Gastrocnemius medialis (tissue), 4 donors: ENCODE measurements at places on chromosomes 7 and 10. TPM values are rescaled to one million over a fixed set of nuclear protein-coding genes. Genes with fewer than 3 reads are reported as not detected.
A peak's percentile ranks its signal among the peaks of the same experiment; 100 is the strongest.

DNA sequence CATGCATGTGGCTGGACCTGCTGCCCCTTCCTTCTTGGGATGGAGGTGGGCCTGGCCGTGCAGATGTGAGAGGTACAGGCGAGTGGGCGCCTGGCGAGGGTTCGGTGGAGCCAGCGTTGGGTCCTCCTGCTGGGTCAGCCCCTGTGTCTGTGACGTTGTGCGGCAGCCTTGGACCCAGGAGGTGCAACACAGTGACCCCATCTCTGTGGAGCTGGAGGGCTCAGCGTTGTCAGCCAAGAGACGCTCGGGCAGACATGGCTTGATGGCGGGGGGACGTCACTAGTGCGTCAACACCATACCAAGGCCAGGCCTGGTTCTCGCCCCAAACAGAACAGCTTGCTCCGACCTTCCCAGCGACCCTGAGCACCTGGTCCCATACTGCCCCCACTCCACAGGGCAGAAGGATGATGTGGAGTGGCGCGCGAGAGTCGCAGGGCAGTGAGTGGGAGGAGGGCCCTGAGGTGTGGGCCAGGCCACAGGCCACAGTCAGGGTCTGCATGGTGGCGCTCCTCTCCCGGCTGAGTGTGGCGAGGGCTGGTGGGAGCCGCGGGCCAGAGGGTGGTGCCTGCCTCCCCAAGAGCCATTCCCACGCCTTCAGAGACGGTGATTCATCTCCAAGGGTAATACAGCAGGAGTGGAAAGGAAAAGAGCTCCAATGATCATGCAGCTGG lies 184.4 kb downstream of the DNAJB6 start:
- no peak for DNase-seq
- H3K4me3 ChIP-seq = no peak overlapping the region
- no peaks in the 10 kb centered on the region for H3K4me1 ChIP-seq
- H3K36me3 ChIP-seq = no peaks in the 10 kb centered on the region

GRCh38 chr7:73850781-73851207 lies 8.5 kb upstream of the METTL27 start:
- H3K27me3 ChIP-seq = no peaks in the 10 kb centered on the region
- H3K27ac ChIP-seq = peak overlapping the region; percentile 56
- H3K4me3 ChIP-seq = no peak overlapping the region
- no peaks in the 10 kb centered on the region for H3K4me1 ChIP-seq
- H3K36me3 ChIP-seq = no peaks in the 10 kb centered on the region
- DNase-seq = no peak

DNA sequence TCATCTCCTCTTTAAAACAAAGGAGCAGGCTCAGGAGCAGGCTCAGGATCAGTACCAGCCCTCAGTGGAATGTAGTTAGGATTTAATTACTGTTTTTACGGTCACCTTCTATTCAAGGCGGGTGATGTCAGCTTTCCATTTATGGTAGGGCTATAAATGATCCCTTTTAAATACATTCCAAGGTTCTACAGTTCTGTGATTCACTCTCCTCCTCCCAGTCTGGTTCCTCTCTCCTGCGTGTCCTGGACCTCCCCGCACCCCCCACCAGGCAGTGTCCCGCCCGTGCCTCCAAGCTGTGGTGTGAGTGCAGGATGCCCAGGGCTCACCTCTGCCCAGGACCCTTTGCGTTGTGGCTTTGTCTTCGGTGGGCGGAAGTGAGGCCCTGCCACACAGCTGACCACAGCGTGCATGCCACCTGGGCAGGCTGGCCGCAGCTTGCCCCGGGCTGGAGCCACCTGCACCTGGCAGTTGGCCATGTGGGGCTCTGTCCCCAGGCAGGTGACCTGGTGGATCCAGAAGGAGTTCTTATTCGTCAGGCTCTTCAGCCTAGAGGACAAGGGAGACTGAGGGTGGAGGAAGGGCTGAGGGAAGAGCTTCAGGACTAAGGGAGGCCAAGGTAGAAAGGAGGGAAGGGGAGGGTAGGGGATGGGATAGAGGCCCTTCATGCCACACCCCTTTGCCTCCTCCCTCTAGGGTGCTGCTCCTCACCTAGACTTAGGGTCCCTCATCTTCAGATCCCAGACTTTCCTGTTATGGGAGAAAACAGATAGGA lies 9.1 kb downstream of the LOXL4 start:
- H3K4me3 ChIP-seq = no peak overlapping the region
- peaks cover 5% of the 10 kb centered on the region for H3K4me1 ChIP-seq
- no peaks in the 10 kb centered on the region for H3K27me3 ChIP-seq
- no peaks in the 10 kb centered on the region for H3K36me3 ChIP-seq

- H3K27me3 ChIP-seq = no peaks in the 10 kb centered on the region
- no peaks in the 10 kb centered on the region for H3K4me1 ChIP-seq
- no peak overlapping the region for H3K4me3 ChIP-seq
- no peaks in the 10 kb centered on the region for H3K36me3 ChIP-seq
Observed at GRCh38 chr7:94875201-94875600, 32.2 kb upstream of the PPP1R9A start.

DNA sequence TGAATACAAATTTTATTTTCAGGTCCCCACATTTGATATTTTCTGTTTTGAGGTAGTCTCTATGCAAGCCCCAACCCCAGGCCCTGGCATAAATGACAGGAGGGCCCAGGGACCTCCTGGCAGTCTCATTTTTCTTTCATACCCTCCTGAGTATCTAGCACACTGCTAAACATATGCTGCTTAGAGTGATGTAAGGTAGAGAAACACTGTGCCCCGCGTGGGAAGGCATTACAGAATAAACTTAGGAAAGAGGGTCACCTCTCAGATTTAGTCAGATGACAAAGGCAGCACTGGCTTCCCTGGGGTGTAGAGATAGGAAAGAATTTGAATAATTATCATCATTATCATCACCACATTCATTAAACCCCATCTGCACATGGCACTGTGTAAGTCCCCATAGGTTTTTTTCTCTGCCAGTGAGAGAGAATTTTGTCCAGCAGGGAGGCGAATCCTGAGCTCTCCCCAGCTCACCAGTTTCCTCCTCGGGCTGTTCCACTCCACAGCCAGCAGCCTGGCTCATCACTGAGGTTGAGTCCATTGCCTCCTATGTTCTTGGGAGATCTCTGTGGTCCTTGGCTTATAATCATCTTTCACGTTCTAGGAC lies 507.3 kb upstream of the GALNT17 start:
- DNase-seq = no peak
- no peaks in the 10 kb centered on the region for H3K4me1 ChIP-seq
- no peaks in the 10 kb centered on the region for H3K27me3 ChIP-seq

- no peaks in the 10 kb centered on the region for H3K4me1 ChIP-seq
- no peaks in the 10 kb centered on the region for H3K36me3 ChIP-seq
- H3K27ac ChIP-seq = no peak overlapping the region
- no peak overlapping the region for H3K4me3 ChIP-seq
- no peaks in the 10 kb centered on the region for H3K27me3 ChIP-seq
Observed at GRCh38 chr10:48577158-48577557, 27.7 kb downstream of the ARHGAP22 start.

GRCh38 chr10:16436758-16437539 lies at the start of gene PTER:
PTER (plus strand) TSS chr10:16437010; CDS start chr10:16484385, 47,375 bp downstream.
- peak within 1 kb of the TSS; percentile 67 for H3K4me3 ChIP-seq
- H3K27me3 ChIP-seq = no peaks in the 10 kb centered on the region
- H3K4me1 ChIP-seq = peaks cover 41% of the 10 kb centered on the region
- peak within 1 kb of the TSS; percentile 85 for H3K27ac ChIP-seq
- DNase-seq = peak; percentile 95

DNA sequence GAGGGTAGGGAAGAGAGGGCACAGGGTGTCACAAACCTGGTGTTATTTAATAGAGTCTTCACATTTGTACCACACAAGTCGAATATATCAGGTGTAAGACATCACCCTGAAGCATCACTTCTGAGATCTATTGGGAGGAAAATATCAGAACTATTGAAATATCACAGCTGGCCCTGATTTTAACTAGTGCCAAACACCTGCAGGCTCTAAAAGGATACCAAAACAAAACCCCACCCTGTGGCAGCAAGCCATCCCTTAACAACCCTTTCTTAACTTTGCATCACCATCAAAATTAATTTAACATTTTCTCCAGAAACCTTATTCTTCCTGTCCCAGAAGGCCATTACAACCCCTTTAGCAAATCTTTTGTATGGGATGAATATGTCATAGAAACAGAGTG lies 365.4 kb downstream of the SUGCT start:
- H3K36me3 ChIP-seq = no peaks in the 10 kb centered on the region
- no peak overlapping the region for H3K4me3 ChIP-seq
- no peaks in the 10 kb centered on the region for H3K4me1 ChIP-seq
- H3K27me3 ChIP-seq = no peaks in the 10 kb centered on the region
- no peak for DNase-seq
- H3K27ac ChIP-seq = no peak overlapping the region

DNA sequence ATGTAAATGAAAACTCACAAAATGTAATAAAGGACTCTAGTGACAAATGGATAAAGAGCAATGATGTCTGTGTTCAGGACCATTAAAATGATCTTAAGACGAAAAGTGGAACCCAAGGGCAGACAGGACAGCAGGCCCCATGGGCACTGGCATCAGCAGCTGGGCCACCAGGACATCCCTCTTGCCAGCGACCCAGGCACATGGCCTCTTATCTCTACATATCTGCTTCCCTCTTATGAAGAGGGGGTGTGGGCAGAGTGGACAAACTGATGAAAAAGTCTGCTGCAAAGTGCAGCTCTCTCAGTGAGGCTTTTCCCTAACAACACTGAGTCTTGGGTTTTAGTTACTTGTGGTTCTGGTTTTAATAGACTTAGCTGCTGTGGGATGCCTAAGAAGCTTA lies 44.8 kb upstream of the ANKRD1 start:
- peaks cover 32% of the 10 kb centered on the region for H3K4me1 ChIP-seq
- no peaks in the 10 kb centered on the region for H3K36me3 ChIP-seq
- H3K4me3 ChIP-seq = no peak overlapping the region
- no peak for DNase-seq

GRCh38 chr7:3861941-3862340 lies 560.9 kb downstream of the SDK1 start:
- no peaks in the 10 kb centered on the region for H3K27me3 ChIP-seq
- H3K27ac ChIP-seq = no peak overlapping the region
- DNase-seq = peak; percentile 31
- H3K4me1 ChIP-seq = no peaks in the 10 kb centered on the region
- H3K4me3 ChIP-seq = no peak overlapping the region

DNA sequence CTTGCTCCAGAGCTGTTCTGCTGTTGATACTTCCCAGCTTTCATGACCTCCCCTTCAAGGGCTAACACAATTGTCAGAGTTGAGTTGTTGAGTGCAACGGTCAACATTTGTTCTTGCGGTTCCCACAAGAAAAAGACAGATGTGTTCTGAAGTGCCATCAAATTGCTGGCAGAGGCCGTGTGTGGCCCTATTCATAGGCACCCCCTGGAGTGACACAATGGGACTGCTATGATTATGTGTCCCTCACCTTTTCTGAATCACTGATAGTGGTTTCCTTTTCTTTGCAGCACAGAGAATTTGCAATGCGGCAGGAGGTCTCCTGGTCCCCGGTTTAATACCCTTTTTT lies 5.8 kb upstream of the IGFBP1 start:
- peaks cover 12% of the 10 kb centered on the region for H3K27me3 ChIP-seq
- DNase-seq = no peak
- no peaks in the 10 kb centered on the region for H3K4me1 ChIP-seq
- no peaks in the 10 kb centered on the region for H3K36me3 ChIP-seq
- H3K4me3 ChIP-seq = no peak overlapping the region
- H3K27ac ChIP-seq = no peak overlapping the region

GRCh38 chr7:27185854-27186667 lies 1.0 kb upstream of the HOXA11 start:
- peak overlapping the region; percentile 99 for H3K27ac ChIP-seq
- H3K36me3 ChIP-seq = no peaks in the 10 kb centered on the region
- H3K4me1 ChIP-seq = peaks cover 25% of the 10 kb centered on the region
- H3K4me3 ChIP-seq = peak overlapping the region; percentile 73
- DNase-seq = peak; percentile 25

GRCh38 chr7:137488038-137488437 lies 144.5 kb upstream of the PTN start:
- H3K27ac ChIP-seq = no peak overlapping the region
- H3K36me3 ChIP-seq = no peaks in the 10 kb centered on the region
- no peaks in the 10 kb centered on the region for H3K27me3 ChIP-seq

DNA sequence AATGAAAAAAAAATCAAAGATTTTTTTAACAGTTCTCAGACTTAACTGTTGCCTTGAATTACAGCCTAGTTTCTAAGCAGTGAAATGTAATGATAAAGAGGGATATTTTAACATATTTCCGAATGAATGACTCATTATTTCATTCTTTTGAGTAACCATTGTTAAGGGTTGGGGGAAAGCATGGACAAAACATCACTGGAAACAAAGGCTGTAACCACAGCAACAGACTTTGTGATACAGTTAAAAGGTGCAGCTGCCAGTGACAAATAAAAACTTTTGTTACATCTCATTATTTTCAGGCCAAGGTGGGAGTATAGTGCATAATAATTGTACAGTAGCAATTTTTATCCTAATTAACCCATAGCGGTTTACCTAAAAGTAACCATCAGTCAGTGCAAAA lies 172.6 kb downstream of the LRRTM3 start:
- H3K27me3 ChIP-seq = no peaks in the 10 kb centered on the region
- no peak overlapping the region for H3K4me3 ChIP-seq
- no peaks in the 10 kb centered on the region for H3K36me3 ChIP-seq
- no peak overlapping the region for H3K27ac ChIP-seq

GRCh38 chr7:110397927-110398660 lies 692.8 kb upstream of the LRRN3 start:
- H3K27ac ChIP-seq = no peak overlapping the region
- no peaks in the 10 kb centered on the region for H3K36me3 ChIP-seq
- no peaks in the 10 kb centered on the region for H3K4me1 ChIP-seq
- no peak overlapping the region for H3K4me3 ChIP-seq

DNA sequence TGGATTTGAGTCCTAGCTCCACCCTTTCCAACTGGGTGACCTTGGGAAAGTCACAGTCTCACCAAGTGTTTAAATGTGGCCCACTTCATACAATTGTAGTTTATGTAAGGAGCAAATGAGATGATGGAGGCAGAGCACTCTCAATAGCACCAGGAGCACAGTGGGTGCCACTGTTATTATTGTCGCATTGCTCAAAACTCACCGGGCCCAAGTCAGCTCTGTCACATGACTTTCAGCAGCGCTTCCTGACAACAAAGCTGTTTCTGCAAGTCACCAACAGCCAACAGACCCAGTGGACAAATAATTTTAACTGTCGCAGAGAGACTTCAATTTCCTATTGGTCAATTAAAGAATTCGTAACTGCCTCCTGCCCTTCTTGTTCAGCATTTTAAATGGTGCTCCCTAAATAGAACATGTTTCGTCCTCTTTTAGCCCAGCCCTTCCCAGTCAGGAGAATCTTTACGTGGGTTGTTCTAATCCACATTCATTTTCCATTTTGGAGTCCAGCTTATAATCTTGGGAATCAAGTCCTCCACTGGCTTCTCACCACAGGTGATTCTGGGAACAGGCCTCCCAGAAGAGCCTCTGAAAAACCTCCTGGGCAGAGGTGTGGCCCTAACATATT lies 415.6 kb upstream of the NPVF start:
- H3K36me3 ChIP-seq = no peaks in the 10 kb centered on the region
- H3K4me1 ChIP-seq = no peaks in the 10 kb centered on the region
- H3K27me3 ChIP-seq = no peaks in the 10 kb centered on the region
- H3K4me3 ChIP-seq = no peak overlapping the region

GRCh38 chr10:12656518-12657142 lies 307.3 kb downstream of the CAMK1D start:
- no peak overlapping the region for H3K27ac ChIP-seq
- H3K27me3 ChIP-seq = no peaks in the 10 kb centered on the region
- no peaks in the 10 kb centered on the region for H3K36me3 ChIP-seq
- H3K4me3 ChIP-seq = no peak overlapping the region

Gene FOXP2
- total RNA-seq = 4.9 TPM

Gene BMPER
- 1.7 TPM for total RNA-seq

Gene EMX2
- 1.2 TPM for total RNA-seq

Gene ELN
- total RNA-seq = 7.3 TPM

Gene CCL24
- not detected for total RNA-seq

Gene RBM20
- 9.3 TPM for total RNA-seq
